ENCODE measurements at places on chromosomes 5 and 9. TPM values are rescaled to one million over a fixed set of nuclear protein-coding genes. Genes with fewer than 3 reads are reported as not detected.

The WNK2 gene
- total RNA-seq = 3.1 TPM

The SEMA6A gene
- not detected for total RNA-seq

The SNAPC3 gene
- total RNA-seq = 20.3 TPM

The GARNL3 gene
- total RNA-seq = 1.8 TPM

The PCDHA4 gene
- total RNA-seq = 0.95 TPM

The MARCOL gene
- not detected for total RNA-seq

The CDKN2A gene
- 0.23 TPM for total RNA-seq

The EQTN gene
- not detected for total RNA-seq

All from A549 treated with ZK216348 at 1 μM for 4 hours (cell line).